ENCODE measurements at places on chromosomes 3 and 15.

- DNase-seq: no peak
Measured at GRCh38 chr3:169755488-169755887, 9.4 kb downstream of the TERC start.

DNA sequence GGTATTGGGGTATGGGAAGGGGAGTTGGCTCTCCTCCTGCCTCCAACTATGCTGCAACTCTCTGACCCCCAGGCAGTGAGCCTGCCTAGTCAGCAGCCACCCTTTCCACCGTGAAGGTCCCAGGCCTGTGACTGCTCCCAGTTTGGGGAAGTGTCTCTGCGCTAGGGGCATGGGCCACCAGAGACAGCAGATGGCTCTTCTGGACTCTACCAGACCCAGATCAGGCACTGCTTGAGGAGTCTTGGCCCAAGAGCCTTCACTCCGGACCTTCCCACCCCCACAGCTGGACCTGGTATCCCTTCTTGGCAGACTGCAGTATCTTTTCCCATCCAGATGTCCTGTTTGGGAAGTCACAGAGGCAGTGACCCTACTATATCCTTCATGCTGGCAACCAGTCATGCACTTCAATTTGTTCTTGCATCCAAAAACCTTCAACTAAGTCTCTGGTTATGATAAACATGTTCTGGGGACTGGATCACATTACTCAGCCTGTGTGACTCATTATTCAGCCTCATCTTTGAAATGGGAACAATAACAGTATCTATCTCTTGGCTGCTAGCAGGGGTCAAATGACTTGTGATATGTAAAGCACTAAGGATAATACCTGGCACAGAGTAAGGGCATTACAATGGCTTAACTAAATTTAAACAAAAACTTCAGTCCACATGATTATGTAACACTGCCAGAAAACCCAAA, 62.7 kb downstream of the POMGNT2 start:
- DNase-seq: no peak

- DNase-seq: no peak
Measured at GRCh38 chr3:157152438-157152837, 7.5 kb downstream of the CCNL1 start.

DNA sequence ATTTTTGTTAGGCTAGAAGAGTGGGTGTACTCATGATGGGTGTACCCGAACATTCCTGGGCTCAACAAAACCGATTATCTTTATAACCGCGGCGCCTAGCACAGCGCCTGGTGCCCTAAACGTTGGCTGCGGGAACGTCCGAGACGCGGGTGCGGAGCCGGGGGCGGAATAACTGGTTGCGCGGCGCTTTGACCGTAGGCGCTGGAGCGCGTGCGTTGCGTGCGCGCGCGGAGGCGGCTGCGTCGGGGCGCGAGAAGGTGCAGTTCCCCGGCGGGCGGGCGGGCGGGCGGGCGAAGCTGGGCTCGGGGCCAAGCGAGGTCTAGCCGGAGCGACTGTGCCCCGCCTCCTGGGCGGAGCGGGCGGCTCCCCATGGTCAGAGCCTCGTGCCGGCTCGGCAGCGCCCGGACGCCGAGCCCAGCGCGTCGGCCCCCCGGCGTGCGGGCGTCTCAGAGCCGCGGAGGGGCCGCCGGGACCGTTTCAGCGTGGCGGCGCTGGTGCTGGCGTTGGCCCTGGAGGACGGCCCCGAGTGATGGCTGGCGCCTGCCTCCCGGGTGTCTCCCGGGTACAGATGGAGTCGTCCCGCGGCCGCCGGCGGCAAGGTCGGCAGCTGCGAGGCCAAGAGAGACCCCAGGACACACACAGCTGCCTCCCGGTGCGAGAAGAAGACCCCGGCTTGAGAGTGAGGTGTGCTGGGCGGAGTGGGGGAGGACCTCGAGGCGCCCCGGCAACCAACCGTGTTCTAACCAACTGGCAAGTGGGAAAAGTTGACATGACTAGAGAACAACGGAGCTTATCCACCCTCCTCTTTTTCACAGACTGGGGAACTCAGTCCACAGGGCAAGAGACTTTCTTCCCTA, at the start of gene PLAAT1:
PLAAT1 (plus strand) TSS at position 373 of the 857 bp plus-strand sequence. CDS start 14,429 bp downstream, outside the sequence.
- peak; percentile 93 for DNase-seq

DNA sequence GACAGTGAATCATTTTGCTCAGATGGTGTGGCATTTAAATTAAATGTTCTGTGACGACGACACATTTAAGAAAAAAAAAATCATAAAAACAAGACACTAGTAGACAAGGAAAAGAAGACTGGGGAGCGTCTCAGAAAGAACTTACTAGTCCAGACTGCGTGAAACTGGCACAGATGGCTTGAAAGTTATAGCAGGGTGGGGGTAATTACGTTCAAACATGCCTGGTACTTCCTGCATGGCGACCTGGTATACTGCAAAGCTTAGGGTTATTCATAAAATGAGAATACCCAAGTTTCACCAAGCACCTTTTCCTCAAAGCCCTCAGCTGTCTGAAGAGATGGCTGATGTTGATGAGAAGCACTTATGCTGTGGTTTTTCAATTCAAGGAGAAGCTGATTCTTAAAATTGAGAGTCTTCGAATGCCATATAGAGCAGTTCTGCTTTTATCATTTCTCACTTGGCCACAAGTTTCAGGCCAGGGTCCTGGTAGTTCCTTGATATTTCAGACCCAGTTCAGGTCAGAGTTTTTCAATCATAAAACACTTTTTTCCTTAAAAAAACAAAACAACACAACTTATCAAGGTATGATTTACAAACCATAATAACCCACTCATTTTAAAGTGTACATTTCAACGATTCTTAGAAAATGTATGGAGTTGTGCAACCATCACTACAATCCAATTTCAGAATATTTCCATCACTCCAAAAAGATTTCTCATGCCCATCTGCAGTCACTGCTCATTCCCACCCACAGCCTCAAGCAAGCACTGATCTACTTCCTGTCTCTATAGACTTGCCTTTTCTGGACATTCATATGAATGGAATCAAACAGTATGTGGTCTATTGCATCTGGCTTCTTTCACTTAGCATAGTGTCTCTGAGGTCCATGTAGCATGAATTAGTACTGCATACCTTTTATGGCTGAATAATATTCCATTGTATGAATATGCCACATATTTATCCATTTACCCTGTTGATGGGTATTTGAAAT, 24.7 kb downstream of the PCOLCE2 start:
- DNase-seq: no peak

- no peak for DNase-seq
Measured at GRCh38 chr3:71031914-71032521, 551.5 kb downstream of the FOXP1 start.

DNA sequence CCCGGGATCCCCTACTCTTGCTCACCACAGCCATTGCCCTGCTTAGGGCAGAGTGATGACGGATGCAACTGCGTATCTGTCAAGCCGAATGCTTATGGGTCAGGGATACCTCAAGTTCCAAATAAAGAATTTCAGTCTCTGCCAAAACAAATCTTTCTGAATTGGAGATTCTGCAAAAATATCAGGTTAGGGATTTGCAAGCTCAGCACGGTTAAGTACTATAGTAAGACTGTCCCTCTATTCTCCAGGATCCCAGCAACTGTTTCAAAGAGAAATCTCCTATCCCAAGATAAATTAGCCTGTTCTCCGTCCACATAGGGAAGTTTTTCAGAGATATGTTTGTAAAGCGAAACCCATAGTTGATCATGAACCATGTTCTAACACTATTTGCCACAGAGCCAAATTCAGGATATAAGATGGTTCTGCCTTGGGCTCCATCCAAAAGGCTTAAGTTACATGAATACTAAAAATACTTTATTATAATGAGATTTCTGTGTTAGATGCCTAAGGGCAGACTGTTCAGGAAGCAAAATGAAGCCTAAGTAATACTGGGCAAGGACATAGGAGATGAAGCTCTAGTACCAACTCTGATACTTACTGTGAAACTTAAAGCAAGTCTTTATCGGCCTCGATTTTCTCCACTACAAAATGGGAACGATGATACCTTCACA, 100.1 kb upstream of the LPP start:
- no peak for DNase-seq

DNA sequence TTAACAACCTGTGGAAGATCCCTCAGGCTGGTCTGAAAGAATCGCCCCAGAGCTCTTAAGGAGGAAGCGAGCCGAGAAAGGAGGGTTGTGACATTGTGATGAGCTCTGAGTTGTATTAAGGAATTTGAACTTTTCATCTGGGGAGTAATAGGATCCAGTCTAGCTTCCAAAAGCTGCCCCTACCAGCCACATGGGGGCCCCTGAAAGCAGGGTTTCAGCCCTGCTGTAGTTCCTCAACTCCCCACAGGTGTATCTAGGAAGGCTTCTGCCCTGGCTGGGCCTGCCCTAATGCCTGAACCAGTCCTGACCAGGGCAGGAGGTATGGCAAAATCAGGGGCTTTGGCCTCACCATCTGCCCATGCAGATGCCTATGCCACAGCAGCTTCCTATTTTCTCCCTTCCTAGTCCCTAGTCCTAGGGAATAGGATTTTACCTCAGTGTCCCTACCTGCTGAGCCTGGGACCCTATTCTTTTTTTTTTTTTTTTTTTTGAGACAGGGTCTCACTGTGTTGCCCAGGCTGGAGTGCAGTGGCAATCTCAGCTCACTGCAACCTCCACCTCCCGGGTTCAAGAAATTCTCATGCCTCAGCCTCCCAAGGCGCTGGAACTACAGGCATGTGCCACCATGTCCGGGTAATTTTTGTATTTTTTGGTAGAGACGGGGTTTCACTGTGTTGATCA, 5.0 kb upstream of the AP3S2 start:
- peak; percentile 46 for DNase-seq

DNA sequence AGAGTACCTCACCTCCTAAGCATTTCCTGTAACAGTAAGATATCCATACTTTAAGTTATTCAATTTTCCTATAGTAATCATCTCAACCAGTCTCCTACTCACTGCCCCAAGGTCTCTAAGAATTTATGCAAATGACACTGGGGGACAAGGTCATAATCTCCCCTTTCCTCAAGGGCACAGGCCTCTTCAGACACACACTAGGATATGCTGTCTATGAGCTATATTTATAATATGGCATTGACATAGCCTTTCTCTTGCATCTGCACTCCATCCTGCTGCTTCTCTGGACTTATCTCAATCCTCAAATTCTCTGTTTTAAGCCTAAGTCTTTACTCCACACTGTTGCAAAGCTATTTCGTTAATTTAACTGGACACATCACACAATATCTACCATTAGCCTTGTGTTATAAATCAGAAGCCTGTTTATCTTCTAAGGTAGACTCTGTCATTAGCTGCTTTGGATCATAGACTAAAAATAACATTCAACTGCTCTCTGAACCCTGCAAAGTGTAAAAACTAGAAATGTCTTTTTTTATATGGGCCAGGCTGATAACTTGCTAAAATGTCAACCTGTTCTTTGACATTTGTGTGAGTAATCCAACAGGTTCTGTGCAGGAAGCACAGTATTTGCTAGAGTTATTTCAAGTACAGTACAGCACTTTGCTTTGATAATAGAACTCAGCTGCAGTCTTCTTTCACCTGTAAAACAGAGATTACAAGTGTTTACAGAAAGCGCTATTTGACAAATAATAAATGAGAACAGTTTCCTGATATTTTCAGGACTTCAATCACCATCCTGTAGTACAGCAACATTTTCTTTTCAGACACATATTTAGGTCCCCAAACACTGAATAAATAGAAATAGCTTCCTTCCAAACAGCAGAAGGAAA, 17.8 kb upstream of the SEC62 start:
- DNase-seq: no peak

DNA sequence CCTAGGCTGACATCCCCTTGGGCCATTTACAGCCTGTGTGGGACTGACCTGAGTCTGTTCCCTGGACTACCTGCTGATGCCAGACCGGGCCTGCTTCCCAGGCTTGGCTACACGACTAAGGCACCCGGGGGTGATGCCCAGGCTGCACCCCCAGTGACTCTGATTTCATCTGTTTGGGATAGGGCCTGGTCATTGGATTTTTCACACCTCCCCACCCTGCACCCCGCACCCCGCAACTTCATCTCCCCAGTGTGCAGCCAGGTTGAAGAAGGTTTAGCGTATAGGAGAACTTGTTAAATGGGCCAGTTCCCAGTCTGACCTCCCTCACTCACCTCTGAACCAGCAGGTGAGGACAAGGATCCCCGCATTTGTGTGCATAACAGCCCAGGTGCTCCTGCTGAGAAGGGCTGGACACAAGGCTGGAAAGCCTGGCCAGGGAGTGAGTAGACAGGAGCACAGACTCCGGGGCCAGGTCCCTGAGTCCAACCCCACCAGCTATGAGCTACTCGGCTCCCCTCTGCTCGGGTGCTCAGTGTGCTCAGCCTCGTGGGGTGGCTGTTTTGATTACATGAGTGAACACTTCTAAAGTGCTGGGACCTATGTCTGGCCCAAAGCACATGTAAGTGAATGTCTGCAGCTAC, 18.5 kb downstream of the SLC6A20 start:
- DNase-seq: no peak

DNA sequence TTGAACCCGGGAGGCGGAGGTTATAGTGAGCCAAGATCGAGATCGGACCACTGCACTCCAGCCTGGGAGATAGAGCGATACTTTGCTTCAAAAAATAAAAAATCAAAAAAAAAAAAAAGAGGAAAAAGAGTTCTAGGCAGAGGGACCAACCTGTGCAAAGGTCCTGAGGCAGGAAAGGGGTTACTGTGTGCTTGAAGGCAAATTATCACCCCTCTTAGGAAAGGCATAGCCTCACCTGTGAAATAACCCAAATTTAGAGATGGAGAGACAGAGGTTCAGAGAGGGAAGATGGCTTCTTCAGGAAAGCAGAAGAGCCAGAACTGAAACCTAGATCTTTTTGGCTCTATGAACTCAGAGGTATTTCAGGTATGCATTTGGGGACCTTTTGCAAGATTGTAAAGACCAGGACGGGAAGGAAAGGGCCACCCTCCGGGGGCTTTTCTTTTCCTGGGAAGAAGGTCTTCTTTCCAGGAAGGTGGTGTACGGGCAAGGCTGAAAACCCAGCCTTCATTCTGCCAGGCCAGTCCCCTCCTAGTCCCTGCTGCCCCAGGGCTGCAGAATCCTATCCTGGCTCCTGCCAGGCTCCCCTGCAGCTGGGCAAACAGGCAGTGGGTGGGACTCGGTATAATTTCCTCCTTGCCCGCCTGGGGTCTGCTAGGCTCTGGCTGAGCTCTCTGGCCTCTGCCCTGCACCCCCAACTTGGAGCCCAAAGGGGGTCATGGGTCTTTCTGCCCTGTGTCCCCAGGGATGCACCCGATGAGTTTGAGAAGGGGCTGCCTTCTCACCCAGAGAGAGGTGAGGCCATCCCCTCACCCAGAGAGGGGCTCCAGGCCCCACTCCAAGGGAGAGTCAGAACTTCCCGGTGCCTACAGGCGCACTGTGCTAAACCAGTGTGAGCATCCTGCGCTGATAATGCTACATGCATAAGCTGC, 14.4 kb upstream of the CSK start:
- no peak for DNase-seq

- no peak for DNase-seq
Measured at GRCh38 chr3:24400450-24400849, 94.2 kb downstream of the THRB start.

- no peak for DNase-seq
Measured at GRCh38 chr3:8278448-8278847, 223.2 kb upstream of the LMCD1 start.

DNA sequence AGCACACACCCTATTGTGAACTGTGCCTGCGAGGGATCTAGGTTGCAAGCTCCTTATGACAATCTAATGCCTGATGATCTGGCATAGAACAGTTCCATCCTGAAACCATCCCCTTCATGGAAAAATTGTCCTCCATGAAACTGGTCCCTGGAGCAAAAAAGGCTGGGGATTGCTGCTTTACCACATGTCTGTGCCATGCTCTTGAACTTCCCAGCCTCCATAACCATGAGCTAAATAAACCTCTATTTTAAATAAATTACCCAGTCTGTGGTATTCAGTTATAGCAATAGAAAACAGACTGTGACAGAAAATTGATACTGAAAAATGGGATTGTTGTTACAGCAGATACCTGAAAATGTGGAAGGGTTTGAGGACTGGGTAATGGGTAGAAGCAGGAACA, 162.7 kb downstream of the RAB11A start:
- no peak for DNase-seq

Data from cardiac muscle cell (in vitro differentiated cells and primary cell).